ENCODE measurements at places on chromosomes 1 and 21. TPM values are rescaled to one million over a fixed set of nuclear protein-coding genes. Genes with fewer than 3 reads are reported as not detected.
A peak's percentile ranks its signal among the peaks of the same experiment; 100 is the strongest.

- H3K27ac ChIP-seq: no peak overlapping the region
- H3K36me3 ChIP-seq: no peaks in the 10 kb centered on the region
- no peak for DNase-seq
- H3K27me3 ChIP-seq: no peaks in the 10 kb centered on the region
- no peaks in the 10 kb centered on the region for H3K4me1 ChIP-seq
- no peak overlapping the region for H3K4me3 ChIP-seq
Measured at GRCh38 chr1:228372183-228373003, 34.2 kb downstream of the TRIM11 start.

DNA sequence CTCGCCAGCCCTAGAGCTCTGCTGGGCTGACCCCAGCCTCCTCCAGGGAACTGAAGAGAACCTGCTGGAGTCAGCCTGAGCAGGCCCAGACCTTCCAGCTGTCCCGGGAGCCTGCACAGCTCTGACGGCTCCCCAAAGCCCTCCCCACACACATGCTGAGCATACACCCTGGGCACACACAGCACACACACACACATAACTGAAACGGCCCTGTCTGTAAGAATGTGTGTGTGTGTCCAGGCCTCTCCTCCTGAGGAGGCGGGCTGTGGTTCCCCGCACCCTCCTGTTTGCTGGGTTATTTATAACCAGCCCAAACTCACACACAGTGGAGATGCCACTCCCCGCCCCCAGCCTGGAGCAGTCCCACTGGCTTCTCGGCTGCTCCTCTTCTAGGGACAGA, 20.2 kb downstream of the SDC3 start:
- H3K4me1 ChIP-seq: no peaks in the 10 kb centered on the region
- DNase-seq: no peak
- H3K27me3 ChIP-seq: peaks cover 15% of the 10 kb centered on the region
- no peaks in the 10 kb centered on the region for H3K36me3 ChIP-seq

- no peaks in the 10 kb centered on the region for H3K36me3 ChIP-seq
- no peak overlapping the region for H3K4me3 ChIP-seq
- H3K4me1 ChIP-seq: peaks cover 8% of the 10 kb centered on the region
- peaks cover under 1% of the 10 kb centered on the region for H3K27me3 ChIP-seq
- DNase-seq: no peak
Measured at GRCh38 chr1:228744356-228744755, 9.1 kb downstream of the RHOU start.

CD101 gene
- total RNA-seq: 3.0 TPM

GRCh38 chr1:153488731-153489130, 28.3 kb upstream of the S100A7 start:
- no peaks in the 10 kb centered on the region for H3K36me3 ChIP-seq
- H3K4me3 ChIP-seq: no peak overlapping the region
- no peak overlapping the region for H3K27ac ChIP-seq
- H3K4me1 ChIP-seq: peaks cover 12% of the 10 kb centered on the region
- H3K27me3 ChIP-seq: peaks cover 29% of the 10 kb centered on the region
- DNase-seq: no peak

OR6K3 gene
- not detected for total RNA-seq

GRCh38 chr1:240947438-240948224, 335.7 kb upstream of the GREM2 start:
- H3K36me3 ChIP-seq: no peaks in the 10 kb centered on the region
- H3K4me3 ChIP-seq: no peak overlapping the region
- no peaks in the 10 kb centered on the region for H3K4me1 ChIP-seq
- no peak overlapping the region for H3K27ac ChIP-seq
- DNase-seq: no peak

DNA sequence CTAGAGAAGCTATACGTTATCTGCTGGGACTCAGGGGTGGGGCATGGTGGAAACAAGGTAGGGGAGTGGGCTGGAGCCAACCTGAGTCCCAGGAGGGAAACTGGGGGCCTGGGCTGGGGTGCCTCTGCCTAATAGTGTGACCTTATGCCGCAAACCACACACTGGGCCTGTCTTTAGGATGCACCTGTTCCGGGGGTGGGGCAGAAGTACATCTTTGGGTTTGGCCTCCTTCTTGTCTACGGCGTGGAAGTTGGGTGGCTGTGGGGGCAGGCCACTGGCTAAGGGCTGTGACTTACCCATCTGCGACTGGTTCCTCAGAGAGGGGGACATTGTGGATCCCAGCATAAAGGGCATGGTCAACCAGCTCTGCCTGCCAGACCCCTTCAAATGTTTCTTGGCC, 44.2 kb downstream of the FAAH start:
- H3K4me3 ChIP-seq: no peak overlapping the region
- H3K27ac ChIP-seq: no peak overlapping the region
- no peak for DNase-seq
- H3K27me3 ChIP-seq: peaks cover 5% of the 10 kb centered on the region

WNT9A gene
- total RNA-seq: 0.28 TPM

DNA sequence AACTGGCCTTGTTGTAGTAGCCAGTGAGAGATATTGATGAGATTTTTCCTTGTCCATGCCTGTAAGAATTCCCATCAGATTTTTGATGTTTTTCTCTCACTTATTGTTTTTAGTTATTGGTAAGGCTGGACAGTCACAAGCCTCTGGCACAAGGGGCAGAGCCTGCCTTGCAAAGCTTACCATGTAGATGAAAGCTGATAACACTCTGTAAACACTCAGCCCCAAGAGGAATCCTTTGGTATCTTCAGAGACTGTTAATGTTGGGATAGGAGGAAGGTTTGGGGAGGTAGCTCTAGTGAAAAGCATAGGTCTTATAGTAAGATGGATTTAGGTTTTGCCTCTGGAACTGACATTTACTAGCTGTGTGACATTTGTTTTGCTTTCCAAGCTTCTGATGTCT, 37.7 kb downstream of the MARK1 start:
- no peak overlapping the region for H3K4me3 ChIP-seq
- H3K4me1 ChIP-seq: no peaks in the 10 kb centered on the region
- DNase-seq: no peak

DNA sequence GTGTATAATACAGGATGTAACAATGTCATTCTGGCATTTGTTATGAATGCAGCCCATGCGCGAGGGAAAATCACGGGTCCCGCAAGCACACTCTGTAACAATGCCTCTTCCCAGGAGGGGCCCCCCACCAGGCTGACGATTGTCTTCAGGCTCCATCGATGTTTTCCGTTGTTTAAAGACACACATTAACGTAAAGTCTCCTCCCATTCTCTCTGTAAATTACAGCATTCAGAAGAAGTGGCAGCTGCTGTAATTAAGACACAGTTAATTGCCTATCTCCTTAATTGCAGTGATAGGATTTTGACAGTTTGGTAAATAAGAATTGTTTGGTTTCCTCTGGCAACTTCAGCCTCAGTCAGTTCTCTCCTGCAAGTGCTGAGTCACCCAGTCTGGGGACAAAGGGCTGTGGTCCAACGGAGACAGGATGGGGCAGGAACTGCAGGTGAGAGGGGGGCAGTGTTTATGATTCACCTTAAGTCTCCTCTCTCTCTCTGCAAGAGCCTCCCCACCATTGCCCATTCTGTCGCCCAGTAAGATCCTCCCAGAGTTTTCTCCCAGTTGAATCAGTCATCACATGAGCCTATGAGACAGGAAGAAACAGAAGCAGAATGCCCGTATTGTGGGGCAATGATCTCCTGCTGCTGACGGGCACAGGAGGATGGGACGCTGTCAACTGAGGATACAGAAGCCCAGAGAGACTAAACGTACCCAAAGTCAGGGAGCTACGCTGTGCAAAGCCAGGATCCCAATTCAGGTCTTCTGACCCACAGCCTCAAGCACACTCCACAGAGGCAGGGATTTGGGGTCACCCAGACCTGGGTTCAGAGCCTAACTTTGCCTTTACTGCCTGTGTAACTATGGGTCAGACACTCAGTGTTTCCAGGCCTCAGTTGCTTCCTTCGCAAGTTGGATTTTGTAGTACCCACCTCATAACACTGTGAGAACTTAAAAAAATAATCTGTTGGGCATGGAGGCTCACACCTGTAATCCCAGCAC, 110.0 kb downstream of the ADSS2 start:
- H3K4me3 ChIP-seq: peak overlapping the region; percentile 52
- H3K4me1 ChIP-seq: peaks cover 7% of the 10 kb centered on the region
- DNase-seq: peak; percentile 46

GRCh38 chr1:226665505-226666163, 73.4 kb downstream of the ITPKB start:
- H3K27ac ChIP-seq: peak overlapping the region; percentile 64
- H3K4me3 ChIP-seq: peak overlapping the region; percentile 64
- DNase-seq: no peak
- no peaks in the 10 kb centered on the region for H3K27me3 ChIP-seq
- H3K36me3 ChIP-seq: peaks cover 5% of the 10 kb centered on the region
- peaks cover 7% of the 10 kb centered on the region for H3K4me1 ChIP-seq

- H3K27ac ChIP-seq: peak overlapping the region; percentile 81
- H3K27me3 ChIP-seq: no peaks in the 10 kb centered on the region
- DNase-seq: no peak
- peaks cover 27% of the 10 kb centered on the region for H3K4me1 ChIP-seq
- no peak overlapping the region for H3K4me3 ChIP-seq
Measured at GRCh38 chr1:39566441-39567137, 10.0 kb downstream of the PABPC4 start.

CHI3L2 gene
- 9.0 TPM for total RNA-seq

GRCh38 chr1:232174306-232174705, 455.6 kb downstream of the SIPA1L2 start:
- DNase-seq: no peak
- peaks cover 33% of the 10 kb centered on the region for H3K27me3 ChIP-seq
- H3K36me3 ChIP-seq: peaks cover 2% of the 10 kb centered on the region
- H3K27ac ChIP-seq: no peak overlapping the region
- H3K4me3 ChIP-seq: no peak overlapping the region
